ENCODE measurements at places on chromosomes 5 and 9.

DNA sequence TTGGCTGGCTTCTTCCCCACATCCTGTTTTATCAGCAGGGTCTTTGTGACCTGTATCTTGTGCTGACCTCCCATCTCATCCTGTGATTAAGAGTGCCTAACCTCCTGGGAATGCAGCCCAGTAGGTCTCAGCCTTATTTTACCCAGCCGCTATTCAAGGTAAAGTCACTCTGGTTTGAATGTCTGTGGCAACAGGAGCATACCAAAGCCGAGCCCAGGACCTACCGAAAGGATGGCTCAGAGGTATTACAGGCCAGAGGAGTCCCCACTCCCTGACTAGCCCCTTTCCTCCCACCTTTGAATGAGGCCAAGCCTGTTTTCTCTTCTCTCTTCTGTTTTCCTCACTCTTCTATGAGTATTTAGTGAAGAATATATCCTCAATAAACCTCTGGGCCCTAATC lies 271.3 kb downstream of the OSTF1 start:
- no peaks in the 10 kb centered on the region for H3K4me1 ChIP-seq
- no peak overlapping the region for H3K4me3 ChIP-seq
- DNase-seq, result no peak
- no peaks in the 10 kb centered on the region for H3K36me3 ChIP-seq
- no peaks in the 10 kb centered on the region for H3K27me3 ChIP-seq

DNA sequence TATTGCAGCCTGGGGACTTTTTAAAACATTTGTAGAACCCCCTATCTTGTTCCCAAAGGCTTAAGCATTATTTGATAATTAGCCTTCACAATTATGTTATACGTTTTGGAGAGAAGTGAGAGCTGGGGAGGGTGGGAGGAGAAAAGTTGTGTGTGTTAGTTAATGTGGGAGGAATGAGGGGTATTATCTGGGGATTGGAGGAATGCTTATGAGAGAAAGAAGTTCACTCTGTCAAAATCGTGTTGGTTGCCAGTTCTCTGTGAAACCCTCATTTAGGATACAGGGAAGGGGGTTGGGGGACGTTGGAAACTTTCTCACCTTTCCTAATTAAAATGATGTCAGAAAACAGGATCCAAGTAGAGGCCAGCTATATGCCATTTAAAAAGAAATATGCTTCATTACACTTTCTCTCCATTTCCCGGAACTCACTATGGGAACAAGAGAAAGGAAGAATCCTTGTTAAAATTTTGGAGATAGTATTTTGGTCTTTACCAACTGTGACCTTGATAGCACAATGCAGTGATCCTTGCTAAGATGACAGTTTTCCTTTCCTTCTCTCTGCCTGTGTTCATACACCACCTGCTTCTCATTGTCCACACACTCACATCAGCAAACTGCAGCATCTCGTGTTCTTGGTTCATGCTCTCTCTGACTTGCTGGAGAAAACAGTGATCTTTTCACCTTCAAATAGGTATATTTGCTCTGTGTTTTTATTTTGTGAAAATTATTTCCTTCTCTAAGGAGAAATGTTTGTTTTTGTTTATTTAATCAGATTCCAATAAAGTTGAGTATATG lies 336.7 kb upstream of the CLINT1 start:
- no peaks in the 10 kb centered on the region for H3K36me3 ChIP-seq
- H3K27me3 ChIP-seq, result no peaks in the 10 kb centered on the region
- no peak for DNase-seq
- no peak overlapping the region for H3K4me3 ChIP-seq
- H3K27ac ChIP-seq, result no peak overlapping the region
- peaks cover 4% of the 10 kb centered on the region for H3K4me1 ChIP-seq

- no peaks in the 10 kb centered on the region for H3K27me3 ChIP-seq
- H3K36me3 ChIP-seq, result no peaks in the 10 kb centered on the region
- DNase-seq, result no peak
- H3K4me3 ChIP-seq, result no peak overlapping the region
- H3K4me1 ChIP-seq, result no peaks in the 10 kb centered on the region
These were observed 134.4 kb downstream of the ADAMTSL1 start for GRCh38 chr9:18608371-18608770.

DNA sequence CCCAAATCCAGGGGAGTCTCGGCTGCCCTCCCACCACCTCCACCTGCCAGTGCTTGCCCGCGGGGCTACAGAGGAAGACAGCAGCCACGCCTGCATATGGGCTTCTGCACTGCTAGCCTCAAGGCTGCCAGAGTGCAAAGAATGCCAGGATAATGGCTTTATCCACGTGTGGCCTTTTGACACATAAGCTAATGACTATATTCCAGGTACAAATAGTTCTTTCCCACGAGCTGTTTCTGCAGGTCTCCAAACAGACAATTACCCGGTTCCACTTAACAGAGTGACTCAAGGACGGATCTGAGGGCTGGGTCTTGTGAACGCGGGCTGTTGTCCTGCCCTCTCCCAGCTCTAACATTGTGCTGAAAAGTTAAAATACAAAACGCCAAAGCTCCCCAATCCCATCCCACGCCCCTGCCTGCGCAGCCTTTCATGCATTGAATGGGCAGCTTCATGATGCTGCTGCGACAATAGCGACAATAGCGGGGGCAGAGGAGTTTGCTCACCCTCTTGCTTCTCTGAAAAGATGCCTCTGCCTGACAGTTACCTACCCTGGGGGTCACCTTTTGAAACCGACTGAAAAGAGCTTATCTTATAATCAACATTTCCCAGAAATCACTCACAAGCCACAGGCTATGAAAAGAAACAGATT lies 39.1 kb upstream of the MSH3 start:
- H3K4me1 ChIP-seq, result no peaks in the 10 kb centered on the region
- no peaks in the 10 kb centered on the region for H3K27me3 ChIP-seq
- no peak overlapping the region for H3K4me3 ChIP-seq
- DNase-seq, result no peak

GRCh38 chr5:176695073-176695472 lies 47.8 kb downstream of the TSPAN17 start:
- DNase-seq, result no peak
- H3K27me3 ChIP-seq, result peaks cover 53% of the 10 kb centered on the region
- H3K4me3 ChIP-seq, result no peak overlapping the region

- DNase-seq, result no peak
- no peaks in the 10 kb centered on the region for H3K4me1 ChIP-seq
- no peaks in the 10 kb centered on the region for H3K27me3 ChIP-seq
- no peaks in the 10 kb centered on the region for H3K36me3 ChIP-seq
- no peak overlapping the region for H3K27ac ChIP-seq
These were observed 56.4 kb downstream of the GABBR2 start for GRCh38 chr9:98652302-98652701.

DNA sequence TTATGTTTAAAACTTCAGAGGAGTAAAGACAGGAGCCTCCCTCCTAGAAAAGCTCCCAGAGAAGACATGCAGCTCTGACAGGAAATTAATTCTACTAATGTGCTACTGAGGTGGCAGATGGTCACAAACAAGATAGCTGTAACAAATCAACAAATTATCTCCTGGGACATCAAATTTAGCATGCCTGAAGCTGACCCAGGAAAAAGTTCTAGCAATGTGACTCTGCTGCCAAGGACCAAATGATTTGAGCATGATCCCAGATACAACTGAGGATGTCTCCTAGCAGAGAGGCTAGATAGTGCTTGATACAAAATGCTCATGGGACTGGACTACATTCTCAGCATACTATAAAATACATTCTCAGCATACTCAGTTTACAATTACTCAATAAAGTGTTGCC lies 413.5 kb upstream of the SMC2 start:
- no peak for DNase-seq
- H3K36me3 ChIP-seq, result no peaks in the 10 kb centered on the region
- H3K4me3 ChIP-seq, result no peak overlapping the region
- H3K27me3 ChIP-seq, result no peaks in the 10 kb centered on the region
- H3K4me1 ChIP-seq, result no peaks in the 10 kb centered on the region
- no peak overlapping the region for H3K27ac ChIP-seq

GRCh38 chr5:157864067-157864466 lies 5.1 kb upstream of the CLINT1 start:
- H3K27ac ChIP-seq, result no peak overlapping the region
- H3K36me3 ChIP-seq, result no peaks in the 10 kb centered on the region
- H3K27me3 ChIP-seq, result no peaks in the 10 kb centered on the region
- H3K4me1 ChIP-seq, result peaks cover 15% of the 10 kb centered on the region
- no peak for DNase-seq
- no peak overlapping the region for H3K4me3 ChIP-seq

DNA sequence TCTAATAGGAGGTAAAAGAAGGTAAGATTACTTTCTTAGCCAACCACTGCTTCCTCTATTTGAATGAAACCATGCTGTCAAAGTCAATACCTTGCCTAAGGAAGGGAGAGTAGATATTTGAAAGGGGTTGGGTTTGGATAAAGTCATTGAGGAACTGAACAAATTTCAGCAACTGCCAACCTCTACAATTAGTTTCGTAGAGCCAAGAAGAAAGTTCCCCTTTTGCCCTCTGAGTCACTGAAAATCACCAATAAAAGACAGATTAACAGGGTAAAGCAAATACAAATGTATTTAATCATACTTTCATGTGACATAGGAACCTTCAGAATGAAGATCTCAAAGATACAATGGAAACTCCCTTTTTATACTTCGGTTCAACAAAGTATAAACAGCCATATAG lies 615.7 kb downstream of the GABRG2 start:
- H3K36me3 ChIP-seq, result no peaks in the 10 kb centered on the region
- H3K27ac ChIP-seq, result no peak overlapping the region
- H3K4me1 ChIP-seq, result no peaks in the 10 kb centered on the region
- no peaks in the 10 kb centered on the region for H3K27me3 ChIP-seq

DNA sequence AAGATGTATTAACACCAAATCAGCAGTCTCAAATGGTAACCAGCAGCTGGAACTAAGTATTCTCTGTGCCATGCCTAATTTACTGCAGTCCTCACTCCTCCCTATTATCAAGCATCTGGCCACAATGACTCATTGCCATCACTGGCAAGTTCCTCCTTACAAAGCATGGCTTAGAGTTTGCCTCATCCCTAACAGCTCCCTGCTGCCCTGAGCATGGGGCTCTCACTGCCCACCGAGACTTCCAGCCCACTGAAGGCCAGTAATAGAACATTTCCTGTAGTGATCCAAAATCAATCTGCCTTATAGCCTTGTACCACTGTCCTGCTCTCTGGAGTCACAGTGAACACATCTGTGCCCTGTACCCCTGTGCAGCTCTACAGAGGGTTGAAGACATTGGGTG lies 211.9 kb upstream of the TRIM32 start:
- H3K4me3 ChIP-seq, result no peak overlapping the region
- no peak overlapping the region for H3K27ac ChIP-seq
- no peaks in the 10 kb centered on the region for H3K27me3 ChIP-seq
- no peaks in the 10 kb centered on the region for H3K4me1 ChIP-seq
- H3K36me3 ChIP-seq, result no peaks in the 10 kb centered on the region

DNA sequence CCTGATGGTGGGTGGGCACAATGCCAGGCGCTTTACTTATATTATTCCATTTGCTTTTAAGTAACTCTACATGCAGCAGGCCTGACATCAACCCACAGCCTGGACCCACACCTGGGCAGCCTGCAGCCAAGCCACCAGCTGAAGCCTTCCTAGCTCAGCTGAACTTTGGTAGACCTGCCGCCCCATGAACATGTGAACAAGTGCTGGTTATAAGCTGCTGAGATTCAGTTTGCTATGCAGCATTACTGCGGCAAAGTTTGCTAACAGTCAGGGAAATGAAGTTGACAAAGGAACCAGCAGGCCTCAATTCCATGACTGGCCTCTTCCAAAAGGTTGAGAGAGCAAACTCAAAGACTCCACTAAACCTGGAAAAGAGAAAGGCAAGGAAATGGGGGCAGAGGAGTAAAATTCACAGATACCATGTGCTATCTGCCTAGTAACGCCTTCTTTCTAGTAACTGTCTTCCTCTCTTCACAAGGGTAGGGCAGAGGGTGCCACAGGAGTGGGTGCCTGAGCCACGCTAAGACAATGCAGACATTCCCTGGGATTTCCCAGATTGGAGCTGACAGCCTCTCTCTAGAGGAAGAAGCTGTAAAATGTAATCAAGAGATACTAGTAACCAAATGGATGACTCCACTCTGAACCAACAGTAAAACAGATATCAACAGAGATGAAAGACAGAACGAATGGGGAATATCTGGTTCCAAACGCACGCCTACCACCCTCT lies 2.9 kb downstream of the BOD1 start:
- no peak overlapping the region for H3K4me3 ChIP-seq
- no peaks in the 10 kb centered on the region for H3K27me3 ChIP-seq
- peaks cover 24% of the 10 kb centered on the region for H3K36me3 ChIP-seq
- H3K4me1 ChIP-seq, result peaks cover 65% of the 10 kb centered on the region

GRCh38 chr5:82390088-82390487 lies 111.9 kb upstream of the RPS23 start:
- H3K4me3 ChIP-seq, result no peak overlapping the region
- no peak overlapping the region for H3K27ac ChIP-seq
- no peaks in the 10 kb centered on the region for H3K27me3 ChIP-seq

DNA sequence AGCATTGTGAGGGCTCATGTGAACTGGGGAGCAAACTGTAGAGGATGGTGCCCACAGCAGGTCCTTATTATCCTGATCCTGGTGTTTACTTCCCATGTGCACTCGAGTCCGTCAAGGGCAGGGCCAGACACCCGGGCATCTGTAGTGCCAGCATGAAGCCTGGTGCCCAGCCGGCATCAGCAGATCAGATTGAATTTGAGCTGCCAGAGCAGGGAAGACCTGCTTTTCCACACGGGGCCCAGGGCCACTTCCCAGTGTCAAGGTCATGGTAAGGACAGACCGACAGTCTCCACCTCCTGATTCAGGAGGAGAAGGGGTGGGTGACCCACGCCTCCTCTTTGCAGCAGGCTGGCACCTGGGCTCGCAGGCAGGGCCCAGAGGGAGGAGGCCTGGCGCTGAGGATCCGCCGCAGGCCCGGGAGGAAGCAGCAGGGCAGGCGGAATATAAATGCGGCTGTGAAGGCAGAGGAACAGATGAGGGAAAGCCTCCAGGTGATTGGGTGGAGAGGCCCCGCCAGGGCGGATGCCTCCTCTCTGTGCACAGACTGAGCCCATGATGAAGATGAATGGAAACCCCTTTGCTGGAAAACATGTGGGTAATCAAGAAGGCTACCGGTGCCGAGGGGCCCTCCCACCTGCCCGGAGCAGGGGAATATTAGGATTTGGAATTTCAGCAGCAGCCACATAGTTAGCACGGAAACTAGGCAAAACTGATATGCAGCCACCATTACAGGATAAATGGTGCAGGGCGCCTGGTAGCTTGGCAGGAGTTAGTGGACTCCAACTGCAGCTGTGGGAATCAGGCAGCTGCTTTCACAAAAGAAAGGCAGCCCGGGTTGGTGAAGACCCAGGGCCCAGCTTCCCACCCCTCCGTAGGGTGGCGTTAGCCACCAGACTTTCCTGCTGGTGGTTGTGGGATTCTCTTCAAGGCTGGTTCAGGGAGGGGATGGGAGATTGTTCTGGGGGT lies 114.9 kb downstream of the GAPVD1 start:
- DNase-seq, result no peak
- peaks cover 7% of the 10 kb centered on the region for H3K4me1 ChIP-seq
- no peak overlapping the region for H3K4me3 ChIP-seq
- H3K27ac ChIP-seq, result no peak overlapping the region

GRCh38 chr5:28473531-28474107 lies 1435.2 kb upstream of the CDH9 start:
- no peaks in the 10 kb centered on the region for H3K27me3 ChIP-seq
- no peak for DNase-seq
- no peak overlapping the region for H3K27ac ChIP-seq
- H3K4me1 ChIP-seq, result no peaks in the 10 kb centered on the region
- no peaks in the 10 kb centered on the region for H3K36me3 ChIP-seq

All from spleen (tissue), 13 donors.